ENCODE measurements at places on chromosomes 13 and 19.

- DNase-seq: no peak
These were observed 65.7 kb downstream of the ZNF536 start for GRCh38 chr19:30437869-30438268.

DNA sequence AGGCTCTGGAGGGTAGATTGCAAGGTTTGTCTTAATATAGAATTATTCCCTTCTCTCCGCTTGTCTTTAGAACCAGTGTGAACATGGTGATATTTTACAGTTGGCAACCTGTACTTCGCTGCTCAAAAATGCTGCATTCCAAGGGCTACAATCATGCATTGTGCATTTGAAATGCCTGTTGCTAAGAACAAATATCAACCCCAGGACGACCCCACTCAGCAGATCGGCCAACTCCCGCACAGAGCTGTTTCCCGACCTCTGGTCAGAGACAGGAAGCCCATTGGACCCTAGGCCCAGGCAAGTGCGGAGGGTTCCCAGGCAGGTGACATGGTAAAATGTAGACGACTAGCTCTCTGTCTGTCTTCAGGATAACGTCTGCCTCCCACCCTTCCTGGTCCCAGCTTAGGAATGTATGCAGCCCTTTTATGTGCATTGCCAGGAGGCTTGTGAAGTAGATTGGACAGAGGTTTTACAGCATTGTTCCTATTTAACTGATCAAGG lies 263.5 kb downstream of the FOXO1 start:
- peak; percentile 17 for DNase-seq

DNA sequence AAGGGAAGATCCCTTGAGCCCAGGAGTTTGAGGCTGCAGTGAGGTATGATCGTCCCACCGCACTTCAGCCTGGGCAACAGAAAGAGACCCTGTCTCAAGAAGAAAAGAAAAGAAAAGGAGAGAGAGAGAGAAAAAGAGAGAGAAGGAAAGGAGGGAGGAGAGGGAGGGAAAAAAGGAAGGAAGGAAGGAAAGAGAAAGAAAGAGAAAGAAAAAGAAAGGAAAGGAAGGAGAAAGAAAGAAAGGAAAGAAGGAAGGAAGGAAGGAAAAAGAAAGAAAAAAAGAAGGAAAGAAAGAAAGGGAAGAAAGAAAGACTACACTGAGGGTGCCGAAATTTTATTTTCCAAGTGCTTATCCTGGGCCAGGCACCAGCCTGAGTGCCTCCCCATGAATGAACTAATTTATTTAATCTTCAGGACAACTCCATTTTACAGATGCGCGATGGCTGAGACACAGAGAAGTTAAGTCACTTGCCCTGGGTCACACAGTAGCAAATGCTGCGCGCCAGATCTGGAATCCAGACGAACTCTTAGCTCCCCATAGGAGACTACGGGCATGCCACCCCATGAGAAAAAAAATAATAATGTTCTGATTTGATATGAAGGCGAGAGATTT lies 2.7 kb downstream of the CDC42EP5 start:
- DNase-seq: no peak

- DNase-seq: no peak
These were observed 4.4 kb downstream of the PPP1R37 start for GRCh38 chr19:45097450-45097775.

- DNase-seq: no peak
These were observed 2.1 kb downstream of the ZMYM2 start for GRCh38 chr13:19960653-19960976.

- DNase-seq: peak; percentile 53
These were observed 780 bp upstream of the GTF2F2 start for GRCh38 chr13:45119469-45119990.

DNA sequence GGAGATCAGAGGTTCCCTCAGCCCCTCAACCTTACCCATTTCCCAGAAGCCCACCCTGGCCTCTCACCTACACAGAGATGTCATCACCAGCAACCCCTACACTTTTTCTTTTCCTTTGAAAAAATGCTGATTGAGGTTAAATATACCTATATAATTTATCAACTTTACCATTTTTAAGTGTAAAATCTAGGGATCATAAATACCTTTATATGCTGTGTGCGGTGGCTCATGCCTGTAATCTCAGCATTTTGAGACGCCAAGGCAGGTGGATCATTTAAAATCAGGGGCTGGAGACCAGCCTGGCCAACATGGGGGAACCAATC lies 3.1 kb downstream of the KIR2DL4 start:
- no peak for DNase-seq

DNA sequence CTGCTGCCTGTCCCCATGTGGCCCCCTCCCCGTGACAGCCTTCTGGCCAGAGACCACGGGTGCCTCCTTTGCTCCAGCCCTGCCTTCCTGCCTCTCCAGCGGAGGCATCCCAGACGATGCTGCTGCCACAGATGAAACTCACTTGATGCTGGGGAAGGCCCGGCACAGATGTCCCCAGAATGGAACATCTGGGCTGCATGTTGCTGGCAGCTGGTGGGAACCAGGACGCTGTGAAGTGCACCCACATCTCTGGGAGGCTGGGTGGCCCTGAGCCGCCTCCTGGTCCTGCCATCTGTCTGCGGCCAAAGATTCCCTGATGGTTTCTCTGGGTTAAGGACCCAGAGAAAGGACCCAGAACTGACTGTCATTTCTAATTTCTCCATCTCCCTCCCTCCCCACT lies 51.9 kb upstream of the PTPRS start:
- DNase-seq: no peak

- DNase-seq: no peak
These were observed 3.7 kb upstream of the SWSAP1 start for GRCh38 chr19:11370744-11371143.

GRCh38 chr19:5149932-5150901 lies 181.3 kb downstream of the KDM4B start:
- DNase-seq: no peak

DNA sequence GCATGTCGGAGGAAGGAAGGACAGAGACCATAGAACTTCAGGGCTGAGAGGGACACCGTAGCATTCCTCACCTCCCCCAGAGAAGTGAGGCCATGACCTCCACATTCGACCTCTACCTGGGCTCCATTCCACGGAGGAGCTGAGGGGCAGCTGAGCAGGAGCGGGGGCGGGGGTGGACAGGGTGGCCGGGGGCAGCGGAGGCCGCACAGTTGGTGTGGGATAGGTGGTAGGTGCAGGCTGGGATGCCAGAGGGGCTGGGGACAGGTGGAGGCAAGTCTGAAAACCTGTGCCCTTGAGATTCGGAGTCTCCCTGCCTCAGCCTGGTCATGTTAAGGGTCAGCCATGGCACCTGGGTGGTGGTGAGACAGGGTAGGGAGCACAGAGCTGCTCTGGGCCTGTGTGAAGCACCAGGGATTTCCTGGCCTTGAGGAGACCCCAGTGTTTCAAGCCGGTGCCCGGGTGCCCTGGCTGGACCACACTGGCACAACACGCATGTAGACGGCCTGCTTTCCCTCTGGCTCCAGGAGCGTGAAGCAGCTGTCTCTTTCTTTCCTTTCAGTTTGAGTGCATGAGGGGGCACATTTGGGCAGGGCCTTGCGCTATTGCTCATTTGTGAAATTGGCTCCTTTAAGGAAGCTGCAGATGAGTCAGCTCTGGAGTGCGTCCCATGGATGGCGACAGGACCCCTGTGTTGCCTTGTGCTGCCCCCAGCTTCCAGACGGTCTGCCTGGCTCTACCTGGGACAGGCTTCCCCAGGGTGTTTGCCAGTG lies 51.8 kb downstream of the TSSK6 start:
- peak; percentile 37 for DNase-seq

- no peak for DNase-seq
These were observed 7.8 kb downstream of the CPB2 start for GRCh38 chr13:46097015-46097414.

DNA sequence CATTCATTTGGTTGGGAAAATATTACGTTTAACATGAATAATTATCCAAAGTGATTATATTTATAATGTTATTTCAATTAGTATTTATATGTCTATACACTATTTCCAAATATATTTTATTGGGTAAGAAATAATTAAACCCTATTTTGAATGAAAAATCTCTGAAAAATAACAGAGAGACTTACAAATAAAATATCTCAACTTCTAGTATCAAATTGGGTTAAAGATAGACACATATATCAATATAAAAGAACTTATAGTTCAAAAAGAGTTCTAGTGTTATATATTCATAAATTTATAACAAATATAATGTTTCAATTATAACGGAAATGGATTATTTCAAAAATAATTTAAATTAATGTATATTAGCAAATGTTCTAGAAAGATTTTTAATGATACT lies 482.6 kb upstream of the PCDH20 start:
- DNase-seq: no peak

DNA sequence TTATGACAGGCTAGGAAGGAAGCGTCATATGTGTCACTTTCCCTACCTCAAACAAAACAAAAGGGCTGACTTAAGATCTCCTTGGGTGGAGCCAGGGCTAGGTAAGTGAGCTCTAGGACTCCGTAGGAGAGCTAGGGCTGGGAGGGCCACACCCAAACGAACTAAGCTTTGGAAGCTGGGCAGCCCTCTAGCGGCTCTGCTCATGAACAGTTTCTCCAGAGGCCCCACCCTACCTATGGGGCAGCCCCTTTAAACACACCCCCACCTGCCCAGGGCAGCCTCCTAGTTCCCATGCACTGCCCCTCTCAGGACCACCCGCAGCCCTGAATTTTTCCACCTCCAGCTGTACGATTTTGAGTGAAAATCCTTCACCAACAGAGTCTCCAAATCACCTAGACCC lies 3.5 kb downstream of the PEG3 start:
- DNase-seq: peak; percentile 2

GRCh38 chr13:105573136-105573535 lies 962.3 kb downstream of the EFNB2 start:
- no peak for DNase-seq

DNA sequence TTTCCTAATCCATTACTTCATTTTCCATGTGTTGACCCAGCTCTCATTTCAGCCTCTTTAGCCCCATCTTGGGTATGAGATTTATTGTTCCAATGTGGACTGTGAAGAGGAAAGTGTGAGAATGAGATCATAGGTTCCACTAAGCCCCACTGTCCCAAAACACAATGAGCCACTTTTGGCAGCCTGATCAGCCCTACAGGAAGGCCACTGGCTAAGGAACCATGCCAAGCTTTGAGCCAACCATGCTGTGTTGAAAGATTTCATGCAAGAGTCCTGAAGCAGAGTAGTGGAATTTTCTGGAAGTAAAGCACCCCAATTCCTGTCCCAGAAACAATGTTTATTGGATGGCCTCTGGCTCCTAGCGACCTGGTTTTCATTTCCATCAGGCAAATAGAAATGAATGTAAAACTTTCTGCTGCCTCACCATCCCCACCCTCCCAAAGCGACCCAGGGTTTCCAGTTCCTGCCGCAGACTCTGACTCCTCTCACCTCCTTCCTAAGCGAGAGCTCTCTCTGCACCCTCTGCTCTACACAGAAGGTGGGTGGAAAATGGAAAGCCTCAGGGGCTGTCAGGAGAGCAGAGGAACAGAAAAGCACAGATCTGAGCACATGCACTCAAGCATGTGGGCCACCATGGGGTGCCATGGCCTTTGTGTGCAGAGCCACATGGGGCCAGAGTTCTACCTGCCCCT lies 73.1 kb downstream of the KCTD12 start:
- no peak for DNase-seq

DNA sequence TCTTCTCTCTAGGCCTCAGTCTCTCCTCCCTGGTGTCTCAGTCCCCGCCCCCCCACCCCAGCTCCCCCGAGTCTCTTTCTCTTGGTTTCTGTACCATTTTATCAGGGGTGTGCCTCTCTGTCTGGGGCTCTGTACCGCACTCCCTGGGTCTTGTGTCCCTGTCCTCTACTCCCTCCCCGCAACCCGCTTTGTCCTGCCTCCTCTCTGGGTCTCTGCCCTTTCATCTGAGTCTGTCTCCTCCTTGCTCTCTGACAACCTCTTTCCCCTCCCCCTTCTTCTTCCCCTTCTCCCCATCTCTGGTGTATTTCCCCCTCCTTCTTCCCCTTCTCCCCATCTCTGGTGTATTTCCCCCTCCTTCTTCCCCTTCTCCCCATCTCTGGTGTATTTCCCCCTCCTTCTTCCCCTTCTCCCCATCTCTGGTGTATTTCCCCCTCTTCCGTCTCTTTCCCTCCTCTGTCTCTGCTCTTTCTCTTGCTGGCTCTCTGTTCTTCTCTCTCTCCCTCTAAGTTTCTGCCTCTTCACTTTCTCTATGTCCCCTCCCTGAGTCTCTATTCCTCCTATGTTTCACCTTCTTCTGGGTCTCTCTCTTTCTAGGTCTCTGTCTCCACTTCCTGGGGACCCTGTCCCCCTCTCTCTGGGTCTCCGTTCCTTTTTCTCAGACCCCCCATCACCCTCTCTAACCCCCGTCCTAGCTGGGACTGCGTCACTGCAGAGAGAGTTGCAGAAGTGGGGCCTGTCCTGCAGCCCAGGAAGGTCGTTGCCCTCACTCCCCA lies 2.2 kb upstream of the KCNC3 start:
- no peak for DNase-seq

DNA sequence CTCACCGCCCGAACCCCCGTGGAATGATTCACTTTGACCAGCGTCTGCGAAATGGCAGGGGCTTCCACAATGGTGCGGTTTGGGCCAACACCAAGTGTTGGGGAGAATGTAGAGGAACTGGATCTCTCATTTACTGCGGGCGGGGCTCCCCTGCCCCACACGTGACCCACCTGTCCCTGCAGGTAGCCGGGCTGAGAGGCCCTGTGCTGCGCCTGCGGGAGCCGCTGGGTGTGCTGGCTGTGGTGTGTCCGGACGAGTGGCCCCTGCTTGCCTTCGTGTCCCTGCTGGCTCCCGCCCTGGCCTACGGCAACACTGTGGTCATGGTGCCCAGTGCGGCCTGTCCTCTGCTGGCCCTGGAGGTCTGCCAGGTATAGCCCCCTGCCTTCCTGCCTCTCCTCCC lies 5.8 kb upstream of the FLT3LG start:
- DNase-seq: no peak

GRCh38 chr13:48161530-48162179 lies 66.8 kb upstream of the MED4 start:
- no peak for DNase-seq

DNA sequence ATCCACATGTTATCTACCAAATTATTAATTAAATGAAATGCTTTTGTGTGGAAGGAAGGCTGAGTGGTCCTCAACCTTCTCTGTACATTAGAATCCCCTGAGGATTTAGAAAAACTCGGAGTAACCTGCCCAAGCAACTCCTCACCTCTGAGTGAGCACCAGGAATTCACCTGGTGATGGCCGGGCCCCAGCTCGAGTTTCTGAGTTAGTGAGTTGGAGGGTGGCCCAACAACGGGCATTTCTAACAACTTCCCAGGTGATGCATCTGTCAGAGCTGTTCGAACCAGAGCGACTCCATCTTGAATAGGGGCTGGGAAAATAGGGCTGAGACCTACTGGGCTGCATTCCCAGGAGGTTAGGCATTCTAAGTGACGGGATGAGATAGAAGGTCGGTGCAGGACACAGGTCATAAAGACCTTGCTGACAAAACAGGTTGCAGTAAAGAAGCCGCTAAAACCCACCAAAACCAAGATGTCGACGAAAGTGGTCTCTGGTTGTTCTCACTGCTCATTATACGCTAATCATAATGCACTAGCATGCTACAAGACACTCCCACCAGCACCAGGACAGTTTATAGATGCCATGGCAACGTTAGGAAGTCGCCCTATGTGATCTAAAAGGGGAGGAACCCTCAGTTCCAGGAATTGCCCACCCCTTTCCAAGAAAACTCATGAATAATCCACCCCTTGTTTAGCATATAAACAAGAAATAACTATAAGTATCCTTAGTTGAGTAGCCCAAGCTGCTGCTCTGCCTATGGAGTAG lies 44.2 kb upstream of the SHISA2 start:
- DNase-seq: no peak

GRCh38 chr13:44294876-44295275 lies 78.7 kb upstream of the SERP2 start:
- DNase-seq: no peak
